Stimulated activated CD8-positive, alpha-beta memory T cell treated with anti-CD3 and anti-CD28 coated beads, Interleukin-4, amount 100 ng/mL, for 24 hours (primary cell): ENCODE measurements at places on chromosomes 4 and X.

GRCh38 chrX:65731684-65732289 is 64.3 kb downstream of the MSN start:
- no peak for DNase-seq

- no peak for DNase-seq
Measured at GRCh38 chr4:181193131-181193930, 1049.9 kb upstream of the TENM3 start.

- DNase-seq = no peak
Measured at GRCh38 chr4:33658971-33659370, 2585.3 kb downstream of the ARAP2 start.

GRCh38 chr4:1843852-1844251 is 12.1 kb downstream of the LETM1 start:
- DNase-seq = no peak

DNA sequence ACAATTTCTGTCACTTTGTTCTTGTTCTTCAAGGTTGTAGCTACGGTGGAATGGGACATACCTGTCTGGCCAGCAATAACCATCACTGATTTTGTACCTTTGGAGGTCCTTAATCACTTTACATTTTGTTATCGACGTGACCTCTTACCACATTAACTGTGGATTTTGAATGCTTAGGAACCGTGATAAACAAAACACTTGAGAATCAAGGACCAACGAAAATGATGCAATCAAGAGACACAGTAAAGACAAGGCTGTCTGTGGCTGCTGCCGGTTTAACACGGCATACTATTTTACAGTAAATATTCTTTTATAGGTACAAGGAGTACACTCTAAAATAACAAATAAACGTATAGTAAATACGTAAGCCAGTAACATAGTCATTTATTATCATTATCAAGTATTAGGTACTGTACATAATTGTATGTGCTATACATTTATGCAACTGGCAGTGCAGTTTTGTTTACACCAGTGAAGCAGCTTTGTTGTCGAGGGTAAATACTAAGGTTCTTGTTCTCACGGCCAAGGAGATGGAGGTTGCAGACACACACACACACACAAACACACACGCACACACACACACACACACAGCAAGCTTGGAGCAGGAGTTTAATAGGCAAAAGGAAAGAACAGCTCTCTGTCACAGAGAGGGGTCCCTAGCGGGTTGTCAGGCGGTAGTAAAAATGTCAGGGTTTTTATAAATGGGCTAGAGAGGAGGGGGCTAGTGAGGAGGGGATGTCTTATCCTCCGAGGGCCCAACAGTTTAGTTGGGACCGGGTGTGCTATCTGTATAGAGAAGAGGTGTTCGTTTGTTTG is 194.7 kb upstream of the CXorf51B start:
- no peak for DNase-seq

GRCh38 chr4:169098532-169098931 is 88.5 kb upstream of the CBR4 start:
- DNase-seq = no peak

DNA sequence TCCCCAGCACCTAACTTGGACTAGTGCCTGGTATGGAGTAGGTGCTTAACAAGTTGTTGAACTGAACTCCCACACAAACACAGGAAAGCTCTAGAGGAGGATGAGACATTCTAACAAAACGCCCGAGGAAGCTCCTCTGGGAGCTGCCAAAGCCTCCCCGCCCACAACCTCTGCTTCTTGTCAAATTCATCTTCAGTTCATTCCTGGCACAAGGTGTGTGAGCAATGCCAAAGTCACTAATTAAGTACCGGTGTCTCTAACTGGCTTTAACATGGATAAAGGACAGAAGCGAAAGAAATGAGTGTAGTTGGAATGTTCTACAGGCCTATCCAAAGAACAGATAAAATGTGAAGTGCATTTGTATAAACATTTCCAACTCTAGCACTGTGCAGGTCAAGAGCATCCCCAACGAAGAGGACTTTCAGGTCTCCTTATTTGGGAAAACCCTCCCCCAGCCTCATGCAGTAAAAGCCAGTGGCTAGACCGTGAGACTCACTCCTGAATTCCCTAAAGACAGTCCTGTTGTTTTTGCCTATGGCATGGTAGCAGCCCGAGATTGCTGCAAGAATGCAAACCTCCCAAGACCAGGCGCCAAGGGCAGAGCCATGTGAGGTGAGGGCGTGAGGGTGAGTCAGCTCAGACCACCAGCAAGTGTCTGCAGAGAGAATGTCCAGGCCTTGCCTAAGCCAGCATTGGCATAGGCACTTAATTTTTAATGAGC is 72.2 kb upstream of the KLF3 start:
- no peak for DNase-seq

DNA sequence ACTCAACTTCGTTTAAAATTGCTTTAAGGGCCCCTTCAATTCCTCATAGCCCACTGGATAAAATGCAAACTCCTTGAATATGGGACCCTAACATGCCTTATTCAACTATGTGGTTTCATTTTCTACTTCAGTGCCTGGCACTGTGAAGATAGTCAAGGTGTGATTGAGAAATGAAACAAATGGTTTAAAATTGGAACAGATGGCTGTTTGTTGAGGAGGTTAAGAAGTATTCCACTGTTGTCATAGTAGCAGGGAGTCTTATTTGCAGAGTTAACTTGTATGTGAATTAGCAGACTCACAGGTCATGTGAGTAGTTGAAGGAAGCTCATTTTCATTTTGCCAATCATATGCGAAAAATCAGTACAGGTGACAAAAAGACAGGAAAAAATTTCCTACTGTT is 593.3 kb downstream of the KCTD8 start:
- DNase-seq = no peak

DNA sequence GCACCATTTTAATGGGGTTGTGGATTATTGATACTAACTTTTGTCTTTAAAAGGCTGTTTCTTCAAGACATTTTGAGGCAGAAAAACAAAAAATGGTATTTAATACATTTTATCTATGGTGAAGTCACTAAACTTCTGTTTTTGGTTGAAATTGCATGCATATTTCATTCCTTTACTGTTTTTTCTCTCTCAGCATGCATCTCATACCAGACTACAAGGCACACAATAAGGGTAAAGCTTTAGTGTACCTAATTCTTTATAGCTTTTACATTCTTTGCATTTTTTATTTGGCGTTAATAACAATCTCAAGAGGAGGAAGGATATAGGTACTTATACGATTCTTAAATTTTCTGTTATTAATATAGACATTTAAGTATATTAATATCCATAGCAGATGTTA is 151.0 kb upstream of the DKK2 start:
- DNase-seq = no peak

DNA sequence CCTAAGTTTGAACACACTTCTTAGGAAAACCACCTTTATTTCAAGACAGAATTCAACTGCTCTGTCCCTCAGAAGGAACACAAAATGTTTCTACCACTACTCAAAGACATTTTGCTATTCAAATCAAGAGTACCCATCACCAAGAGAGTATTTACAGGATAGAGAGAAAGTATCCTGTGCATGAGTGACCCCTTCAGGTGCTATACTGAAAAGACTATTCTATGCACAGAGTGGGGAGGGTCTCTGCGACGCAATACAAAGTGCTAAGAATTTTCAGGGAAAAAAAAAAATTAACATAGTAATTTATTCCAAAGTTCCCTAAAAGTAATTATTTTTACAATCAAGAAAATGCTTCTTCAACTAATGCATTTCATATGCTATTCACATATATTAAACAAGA is 346.4 kb upstream of the FAM241A start:
- DNase-seq = no peak

DNA sequence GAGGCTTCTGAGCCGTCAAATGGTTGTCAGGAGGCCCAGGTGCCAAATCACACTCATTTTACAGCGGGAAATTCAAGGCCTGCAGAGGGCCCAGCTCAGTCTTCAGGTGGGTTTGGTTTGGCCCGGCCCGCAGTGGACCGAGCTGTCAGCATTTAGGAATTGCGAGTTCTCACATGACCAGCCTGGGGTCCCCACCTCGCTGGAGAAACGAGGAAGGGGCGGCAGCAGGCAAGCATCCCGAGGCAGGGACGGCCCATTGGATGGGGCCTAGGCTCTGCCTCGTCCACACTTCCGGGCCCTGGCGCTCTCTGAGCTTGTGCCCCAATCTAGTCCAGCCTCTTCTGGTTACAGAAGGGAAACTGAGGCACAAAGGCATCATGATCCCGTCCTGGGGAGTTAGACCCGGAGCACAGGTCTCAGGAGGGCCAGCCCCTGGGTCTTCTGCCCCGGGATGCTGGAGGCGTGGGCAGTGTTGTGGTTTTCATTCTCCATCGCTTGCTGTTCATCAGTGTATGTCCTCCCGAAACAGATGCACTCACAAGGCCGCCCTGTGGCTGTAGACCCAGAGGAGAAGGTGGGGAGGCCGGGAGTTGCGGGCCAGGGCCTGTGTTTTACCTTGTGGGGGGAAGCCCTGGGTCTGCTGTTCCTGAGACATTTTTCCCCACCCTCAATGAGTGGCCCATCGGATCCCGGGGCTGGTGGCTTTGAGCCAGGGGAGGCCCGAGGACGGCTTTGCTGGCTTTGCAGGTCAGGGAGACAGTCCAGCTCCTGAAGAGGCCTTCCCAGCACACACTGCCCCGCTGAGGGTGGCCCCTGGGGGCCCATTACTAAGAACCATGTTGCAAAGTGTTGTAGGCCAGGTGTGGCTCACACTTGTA is 8.9 kb downstream of the PSAPL1 start:
- no peak for DNase-seq

GRCh38 chr4:135268369-135268768 is 1066.8 kb upstream of the PABPC4L start:
- DNase-seq = no peak

DNA sequence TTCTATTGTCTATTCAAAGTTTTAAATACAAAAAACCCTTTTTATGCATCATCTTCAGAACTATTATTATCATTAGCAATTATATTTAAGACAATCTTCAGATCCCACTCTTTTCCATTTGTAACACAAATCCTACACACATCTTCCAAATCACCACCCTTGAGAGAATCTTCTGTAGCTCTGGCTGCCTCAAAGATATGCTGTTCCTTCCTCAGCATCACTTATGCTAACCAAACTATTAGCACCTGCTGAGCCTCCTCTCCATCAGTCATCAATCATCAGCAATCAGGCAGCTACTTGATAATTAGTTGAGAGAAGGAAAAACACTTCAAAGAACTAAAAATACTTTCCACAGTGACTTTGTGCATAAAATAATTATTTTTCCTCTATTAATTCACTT is 1082.2 kb downstream of the C4orf33 start:
- no peak for DNase-seq

GRCh38 chrX:96861218-96861617 is 22.5 kb upstream of the RPA4 start:
- DNase-seq = no peak

DNA sequence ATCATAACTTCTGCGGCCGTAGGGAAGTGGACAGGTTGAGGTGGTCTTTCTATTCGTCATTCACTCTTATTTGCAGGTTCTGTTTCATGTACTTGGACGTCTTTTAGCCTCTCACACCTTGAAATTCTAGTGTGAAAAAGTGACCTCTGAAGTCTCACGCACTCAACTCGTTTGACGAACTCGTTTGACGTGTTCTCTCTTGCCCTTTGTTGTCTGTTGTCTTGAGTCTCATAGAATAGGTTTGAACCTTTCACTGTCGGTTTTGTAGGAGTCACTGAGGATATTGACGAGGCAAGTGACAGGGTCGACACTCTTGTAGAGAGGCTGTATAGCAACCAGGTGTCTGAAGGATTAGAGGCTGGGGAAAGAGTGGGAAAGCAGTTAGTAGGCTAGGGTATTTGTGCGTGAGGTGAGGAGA is 1.1 kb upstream of the PGRMC2 start:
- no peak for DNase-seq
